Smooth muscle cell of the brain vasculature (primary cell): ENCODE measurements at places on chromosomes 2 and 18.

DNA sequence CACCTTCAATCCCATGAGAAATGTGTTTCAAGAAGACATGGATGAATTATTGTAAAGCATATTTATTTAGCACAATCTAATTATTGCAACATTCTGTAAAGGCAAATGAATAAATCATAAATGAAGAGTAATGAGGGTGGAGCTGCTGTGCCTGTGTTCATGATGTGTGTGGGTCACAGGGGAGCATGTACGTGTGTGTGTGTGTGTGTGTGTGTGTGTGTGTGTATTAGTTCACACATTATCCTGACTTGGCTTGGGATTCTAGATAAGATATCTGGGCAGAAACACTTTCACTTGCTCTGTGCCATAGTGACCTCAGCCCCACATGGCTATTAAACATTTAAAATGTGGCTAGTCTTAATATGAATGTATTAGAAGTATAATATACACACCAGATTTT lies 361.8 kb downstream of the ALK start:
- DNase-seq: no peak

- DNase-seq: no peak
These were observed 24.3 kb upstream of the BCL11A start for GRCh38 chr2:60577682-60578283.

DNA sequence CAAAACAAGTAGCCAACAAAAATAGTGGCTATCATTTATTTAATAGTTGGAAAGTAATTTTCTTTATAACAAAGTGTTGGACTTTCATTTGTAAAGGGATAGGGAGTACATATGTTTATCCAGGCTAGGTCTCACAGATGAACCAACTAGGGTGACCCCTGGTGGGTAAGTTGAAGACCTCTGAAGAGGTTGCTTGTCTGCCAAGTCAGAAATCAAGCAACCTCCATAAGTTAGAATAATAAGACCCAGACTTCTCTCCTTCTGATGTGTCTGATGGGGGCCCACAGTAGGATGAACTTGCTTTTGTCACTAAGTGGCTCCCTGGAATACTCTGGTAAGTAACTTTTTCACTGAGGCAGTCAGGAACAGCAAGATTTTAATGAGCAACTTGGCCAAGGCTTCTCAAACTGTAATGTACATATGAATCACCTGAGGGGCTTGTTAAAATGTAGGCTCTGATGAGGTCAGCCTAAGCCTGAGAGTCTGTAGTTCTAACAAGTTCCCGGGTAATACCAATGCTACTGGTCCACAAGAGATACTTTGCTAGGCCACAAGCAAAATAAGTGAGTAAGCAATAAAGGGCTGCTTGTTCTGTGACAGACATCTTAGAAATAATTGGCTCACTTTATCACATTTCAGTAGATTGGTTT lies 319.6 kb downstream of the PIK3C3 start:
- DNase-seq: no peak

GRCh38 chr2:158184556-158185343 lies 83.1 kb downstream of the UPP2 start:
- DNase-seq: no peak

DNA sequence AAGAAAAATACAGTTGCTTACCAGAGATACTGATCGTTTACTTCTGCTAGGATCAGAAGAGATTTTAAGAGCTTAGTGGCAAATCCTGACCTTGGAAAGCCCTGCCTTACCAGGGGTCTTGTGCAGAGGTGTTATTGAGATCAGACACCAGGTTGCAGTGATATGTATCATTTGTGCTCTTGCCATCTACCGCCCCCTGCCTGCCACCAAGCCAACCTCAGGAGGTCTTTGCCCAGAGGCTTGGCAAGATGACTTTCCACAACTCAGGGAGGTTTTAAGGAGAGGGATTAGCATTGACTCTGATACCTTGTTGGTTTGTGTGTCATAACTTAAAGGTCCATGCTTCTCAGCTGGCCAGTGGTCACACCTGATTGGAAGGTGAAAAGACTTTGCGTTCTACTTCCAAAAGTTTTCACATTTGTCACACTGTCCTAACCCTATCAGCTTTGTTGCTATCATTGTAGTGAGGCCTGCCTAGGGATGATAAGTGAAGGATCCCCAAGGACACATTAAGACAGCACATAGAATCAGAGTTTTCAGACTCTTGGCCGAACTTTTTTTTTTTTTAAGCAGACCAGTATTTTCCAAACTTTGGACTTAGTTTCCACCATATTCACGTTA lies 46.2 kb upstream of the MGAT5 start:
- DNase-seq: no peak

DNA sequence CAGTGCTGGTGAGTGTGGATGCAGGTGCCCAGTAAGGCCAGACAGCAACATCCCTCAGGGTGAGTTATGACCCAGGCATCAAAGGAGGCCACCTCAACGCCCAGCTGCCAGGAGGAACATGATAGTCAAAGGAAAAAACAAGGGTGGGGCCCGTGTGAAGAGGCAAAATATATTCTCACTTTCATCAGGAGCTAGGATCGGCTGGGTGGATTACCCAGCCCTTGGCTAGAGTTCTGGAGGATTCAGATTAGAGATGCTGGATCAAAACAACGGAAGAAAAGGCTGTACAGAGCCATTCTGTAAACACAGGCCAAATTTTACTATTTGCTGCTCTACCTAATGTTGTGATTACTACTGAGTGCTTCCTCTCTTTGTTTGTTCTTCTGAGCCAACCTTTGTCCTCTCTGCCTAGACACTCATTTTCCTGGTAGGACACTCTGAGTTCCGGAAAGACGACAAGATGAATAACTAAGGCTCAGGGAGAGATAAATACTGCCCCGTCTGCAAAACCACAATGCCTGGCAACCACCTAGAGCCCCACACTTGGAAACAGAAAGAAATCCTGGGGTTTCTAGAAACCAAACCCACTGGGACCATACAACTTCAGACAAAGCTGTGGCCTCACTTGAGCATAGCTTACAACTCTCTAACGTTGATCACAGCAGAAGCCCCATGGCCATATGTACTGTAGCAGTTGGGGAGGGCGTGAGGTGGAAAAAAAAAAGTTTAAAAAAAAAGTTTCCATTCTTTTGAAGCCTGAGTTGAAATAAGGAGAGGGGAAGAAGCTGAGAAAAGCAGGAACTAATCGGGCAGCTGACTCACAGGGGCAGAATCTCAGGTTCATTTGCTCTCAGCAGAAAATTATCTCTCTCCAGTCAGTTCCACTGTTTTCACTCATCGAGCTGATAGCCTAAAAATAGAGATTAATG lies 17.8 kb upstream of the PMAIP1 start:
- DNase-seq: peak; percentile 84

DNA sequence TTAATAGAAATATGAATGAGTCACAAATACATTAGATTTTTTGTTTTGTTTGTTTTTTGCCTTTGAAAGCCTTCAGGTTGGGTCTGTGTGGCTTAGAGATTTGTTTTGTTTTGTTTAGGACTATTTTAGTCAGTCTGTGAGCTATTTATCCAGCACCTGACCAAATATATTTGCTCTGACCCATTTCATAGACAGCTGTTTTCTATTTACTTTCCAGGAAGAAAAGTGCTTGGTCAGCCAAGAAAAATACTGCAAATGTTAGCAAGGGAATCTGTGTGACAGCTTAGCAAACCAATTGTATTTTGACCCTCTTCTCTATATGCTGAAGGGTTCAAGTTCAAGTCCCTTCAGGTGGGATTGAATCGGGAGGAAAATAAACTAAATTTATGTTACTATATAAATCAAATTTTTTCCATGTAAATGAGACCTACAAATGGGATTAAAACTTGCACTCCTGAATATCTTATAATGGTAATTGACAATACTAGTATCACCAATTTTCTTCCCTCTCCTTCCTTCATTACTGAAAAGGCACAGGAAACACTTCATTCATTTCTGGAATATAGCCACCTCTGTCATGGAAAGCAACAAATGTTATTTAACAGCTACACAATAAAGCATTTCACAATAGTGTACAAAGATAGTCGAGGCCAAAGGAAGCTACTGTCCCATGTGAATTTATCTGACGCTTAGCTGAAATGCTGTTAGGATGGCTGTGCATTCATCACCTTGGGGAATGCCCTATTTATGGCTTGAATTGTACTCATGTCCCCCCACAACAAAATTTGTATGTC lies 23.1 kb upstream of the KLF7 start:
- peak; percentile 80 for DNase-seq
